ENCODE measurements at places on chromosomes 12 and 14. TPM values are rescaled to one million over a fixed set of nuclear protein-coding genes. Genes with fewer than 3 reads are reported as not detected.

DNA sequence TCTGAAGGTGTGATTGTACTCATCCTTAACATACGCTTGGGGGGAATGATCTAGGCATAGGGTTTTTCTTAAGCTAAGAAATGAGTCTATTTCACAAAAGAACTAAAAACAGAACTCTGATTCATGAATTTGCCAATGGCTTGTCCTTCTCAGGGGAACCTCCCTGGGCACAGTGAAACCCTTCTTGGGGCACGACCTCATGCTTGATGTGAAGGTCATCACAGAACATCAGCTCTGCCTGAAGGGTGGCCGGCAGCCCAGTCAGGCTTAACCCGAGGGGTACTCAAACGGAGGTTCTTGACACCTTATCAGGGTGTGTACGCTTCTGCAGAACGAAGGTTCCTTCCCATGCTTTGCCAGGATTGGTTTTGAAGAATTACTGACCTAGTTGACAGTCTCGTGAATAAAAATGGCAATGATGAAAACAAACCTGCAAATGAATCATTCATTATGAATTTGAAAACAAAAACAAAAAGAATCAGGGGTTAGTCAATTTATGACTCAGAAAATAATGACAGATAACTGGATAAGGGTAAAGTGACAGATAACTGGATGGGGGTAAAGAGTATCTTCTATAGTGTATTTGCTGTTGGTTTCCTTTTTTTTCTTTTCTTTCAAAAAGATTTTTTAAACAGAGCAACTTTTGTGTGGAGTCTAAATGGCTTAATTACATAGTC lies 86.4 kb downstream of the GALNT8 start:
- no peak for DNase-seq
- H3K36me3 ChIP-seq: peaks cover 26% of the 10 kb centered on the region
- peaks cover 43% of the 10 kb centered on the region for H3K4me1 ChIP-seq
- H3K27ac ChIP-seq: no peak overlapping the region
- H3K27me3 ChIP-seq: peaks cover 19% of the 10 kb centered on the region

DNA sequence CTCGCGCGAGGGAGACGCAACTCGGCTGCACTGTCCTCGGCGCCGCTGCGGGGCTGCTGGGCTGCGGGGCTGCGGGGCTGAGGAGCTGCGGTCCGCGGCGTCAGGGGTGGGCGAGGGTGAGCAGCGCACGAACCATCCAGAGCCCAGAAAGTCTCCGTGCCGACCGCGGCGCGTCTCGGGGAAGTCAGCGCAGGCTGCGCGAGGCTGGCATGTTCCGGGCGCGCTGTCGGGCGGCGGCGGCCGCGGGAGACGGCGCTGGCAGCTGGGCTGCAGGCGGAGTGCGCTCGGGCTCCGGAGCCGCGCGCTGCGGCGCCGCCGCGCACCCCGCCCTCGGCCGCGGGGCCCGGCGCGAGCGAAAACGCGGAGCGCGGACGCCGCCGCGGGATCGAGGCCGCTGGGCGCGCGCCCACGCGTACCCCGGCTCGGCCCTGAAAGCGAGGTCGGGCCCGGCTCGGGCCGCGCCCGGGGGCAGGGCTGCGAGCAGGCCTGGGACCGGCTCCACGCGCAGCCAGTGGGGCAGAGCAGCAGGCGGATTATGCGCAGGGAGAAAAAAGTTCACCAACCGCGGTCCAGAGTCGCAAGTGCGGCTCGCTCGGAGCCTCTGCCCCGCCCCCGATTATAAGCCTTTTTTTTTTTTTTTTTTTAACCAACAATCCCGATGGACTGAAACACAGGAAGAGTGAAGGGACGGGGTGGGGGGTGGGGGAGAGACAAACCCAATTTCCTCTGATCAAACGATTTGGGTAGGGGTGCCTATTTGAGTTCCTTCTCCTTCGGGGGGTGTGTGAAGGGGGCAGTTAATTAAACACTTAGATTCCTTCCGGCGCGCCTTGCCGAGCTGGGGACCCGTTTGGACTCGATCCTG lies at the start of gene PRICKLE1:
Gene PRICKLE1 (minus strand): TSS at position 282 of the 865 bp plus-strand sequence. CDS start 117,230 bp downstream, outside the sequence.
- peak; percentile 19 for DNase-seq
- peak within 1 kb of the TSS; percentile 47 for H3K4me3 ChIP-seq
- H3K4me1 ChIP-seq: peaks cover 15% of the 10 kb centered on the region

DNA sequence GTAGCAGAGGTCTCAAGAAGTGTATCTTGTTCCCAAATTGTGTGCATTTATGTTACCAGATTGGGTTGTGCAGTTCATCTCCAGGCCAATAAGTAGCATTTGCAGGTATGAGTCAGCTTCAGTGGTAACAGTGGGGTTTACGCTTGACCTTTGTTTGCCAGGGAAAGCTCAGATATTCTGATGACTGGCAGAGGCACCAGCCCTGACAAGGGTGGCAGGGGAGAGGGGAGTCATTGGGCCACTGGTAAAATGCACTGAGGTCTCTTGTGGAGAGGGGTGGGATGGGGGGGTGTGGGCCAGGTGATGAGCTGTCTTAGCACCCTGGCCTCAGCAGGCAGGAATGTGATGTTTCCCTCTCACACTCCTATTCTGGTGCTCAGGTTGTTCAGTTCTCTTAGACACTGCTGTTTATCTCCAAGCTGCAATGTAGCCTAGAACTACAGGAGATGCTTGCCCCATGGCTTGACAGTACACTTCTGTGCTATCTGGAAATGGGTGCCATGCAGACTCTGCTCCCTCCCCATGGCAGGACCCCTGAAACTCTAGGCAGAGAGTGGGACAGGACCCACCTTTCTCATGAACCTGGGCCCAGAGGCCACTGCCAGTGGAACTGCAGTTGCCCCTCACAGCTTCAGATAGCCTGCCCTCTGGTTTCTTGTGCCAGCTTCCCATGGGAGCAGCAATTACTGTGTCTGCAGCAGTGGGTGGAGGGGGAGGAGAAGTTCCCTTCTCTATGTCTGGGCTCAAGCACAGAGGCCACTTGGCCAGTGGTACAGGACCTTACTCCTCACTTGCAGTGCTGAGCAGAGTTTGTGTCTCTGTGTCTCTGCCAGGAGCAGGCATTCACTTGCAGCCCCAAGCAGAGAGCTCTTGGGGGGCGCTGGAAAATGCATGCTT lies 31.9 kb downstream of the USP15 start:
- H3K36me3 ChIP-seq: peaks cover 77% of the 10 kb centered on the region
- DNase-seq: no peak
- no peak overlapping the region for H3K4me3 ChIP-seq
- H3K27me3 ChIP-seq: no peaks in the 10 kb centered on the region
- no peak overlapping the region for H3K27ac ChIP-seq
- H3K4me1 ChIP-seq: peaks cover 66% of the 10 kb centered on the region

DNA sequence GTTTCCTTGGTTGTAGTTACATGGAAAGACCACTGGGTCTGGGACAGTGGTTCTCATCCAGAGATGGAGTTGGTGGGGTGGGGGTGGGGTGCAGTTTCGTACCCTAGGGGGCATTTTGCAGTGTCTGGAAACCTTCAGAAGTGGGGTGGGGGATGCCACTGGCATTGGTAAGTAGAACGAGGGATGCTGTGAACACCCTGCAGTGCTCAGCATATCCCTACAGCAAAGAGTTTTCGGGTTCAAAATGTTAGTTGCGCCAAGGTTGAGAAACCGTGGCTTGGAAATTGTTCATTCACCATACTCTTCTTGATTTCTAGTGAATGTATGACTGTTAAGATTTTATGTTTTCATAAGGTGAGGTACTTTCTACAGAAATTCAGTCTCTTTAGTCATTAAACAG lies 28.7 kb downstream of the TRAF3 start:
- peaks cover 68% of the 10 kb centered on the region for H3K4me1 ChIP-seq
- no peaks in the 10 kb centered on the region for H3K27me3 ChIP-seq
- peaks cover 17% of the 10 kb centered on the region for H3K36me3 ChIP-seq

- H3K4me3 ChIP-seq: peak overlapping the region; percentile 71
- DNase-seq: no peak
- H3K27me3 ChIP-seq: peaks cover 22% of the 10 kb centered on the region
Measured at GRCh38 chr12:123150275-123150743, 581 bp downstream of the PITPNM2 start.

- peak; percentile 37 for DNase-seq
- H3K36me3 ChIP-seq: no peaks in the 10 kb centered on the region
- H3K27me3 ChIP-seq: peaks cover 7% of the 10 kb centered on the region
- H3K27ac ChIP-seq: no peak overlapping the region
- H3K4me1 ChIP-seq: peaks cover 12% of the 10 kb centered on the region
Measured at GRCh38 chr12:102300824-102301461, 103.3 kb upstream of the PMCH start.

The CFAP54 gene
- total RNA-seq: 0.75 TPM

The PROX2 gene
- total RNA-seq: not detected

The RNASE1 gene
- not detected for total RNA-seq
